ENCODE measurements at places on chromosomes 1 and 21.

DNA sequence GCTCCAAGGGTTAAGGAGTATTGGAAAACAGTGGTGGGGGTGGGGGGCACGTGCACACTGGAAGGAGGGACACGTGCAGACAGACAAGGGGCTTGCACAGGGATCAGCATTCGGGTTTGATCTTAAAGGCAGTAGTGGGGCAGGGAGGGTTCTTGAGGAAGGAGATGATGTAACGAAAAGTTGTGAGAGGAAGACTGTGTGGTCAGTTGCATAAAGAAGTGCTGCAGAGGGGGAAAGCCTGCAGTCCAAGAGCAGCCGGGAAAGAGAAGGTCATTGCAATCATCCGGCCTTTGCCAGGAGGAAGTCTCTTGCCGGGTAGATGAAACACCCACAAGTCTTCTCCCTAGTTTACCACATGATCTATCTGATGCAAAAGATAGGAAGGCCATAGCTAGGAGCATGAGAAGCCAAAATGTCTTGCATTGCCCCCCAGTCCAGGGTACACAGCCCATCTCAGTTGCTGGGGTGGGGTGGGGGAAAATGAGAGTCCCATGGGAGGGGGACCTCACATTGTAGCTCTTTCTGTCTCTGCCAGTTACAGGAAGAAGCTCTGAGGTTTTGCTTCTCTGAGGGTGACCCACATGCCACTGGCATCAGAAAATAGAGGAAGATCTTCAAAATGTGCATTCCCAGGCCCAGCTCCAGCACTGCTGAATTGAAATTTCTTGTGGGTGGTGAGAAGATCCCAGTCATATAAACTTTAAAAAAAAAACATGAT lies 202.5 kb upstream of the RAB4A start:
- no peak for DNase-seq

DNA sequence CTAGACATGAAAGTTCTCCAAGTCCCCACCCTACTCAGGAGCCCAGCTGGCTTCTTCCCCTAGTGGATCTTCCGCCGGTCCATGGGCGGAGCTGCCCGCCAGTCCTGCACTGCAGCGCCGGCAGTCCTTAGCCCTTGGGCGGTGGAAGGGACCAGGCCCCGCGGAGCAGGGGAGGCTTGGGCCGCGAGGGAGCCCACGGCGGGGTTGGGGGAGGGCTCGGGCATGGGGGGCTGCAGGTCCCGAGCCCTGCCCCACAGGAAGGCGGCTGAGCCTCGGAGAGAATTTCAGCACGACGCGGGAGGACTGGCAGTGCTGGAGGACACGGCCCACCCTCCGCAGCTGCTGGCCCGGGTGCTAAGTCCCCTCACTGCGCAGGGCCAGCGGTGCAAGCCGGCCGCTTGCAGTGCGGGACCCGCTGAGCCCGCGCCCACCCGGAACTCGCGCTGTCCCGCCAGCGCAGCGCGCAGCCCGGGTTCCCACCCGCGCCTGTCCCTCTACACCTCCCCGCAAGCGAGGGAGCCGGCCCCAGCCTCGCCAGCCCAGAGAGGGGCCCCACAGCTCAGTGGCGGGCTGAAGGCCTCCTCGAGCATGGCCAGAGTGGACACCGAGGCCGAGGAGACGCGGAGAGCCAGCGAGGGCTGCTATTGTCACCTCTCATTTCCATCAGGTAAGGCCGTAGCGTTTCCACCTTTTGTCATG lies 1398.6 kb downstream of the MRPL39 start:
- DNase-seq = no peak

GRCh38 chr1:44605914-44606615 lies 68.2 kb downstream of the TMEM53 start:
- no peak for DNase-seq

GRCh38 chr1:199619223-199619622 lies 408.3 kb upstream of the NR5A2 start:
- DNase-seq = no peak

GRCh38 chr1:159077120-159077961 lies 775 bp upstream of the AIM2 start:
- DNase-seq = no peak

DNA sequence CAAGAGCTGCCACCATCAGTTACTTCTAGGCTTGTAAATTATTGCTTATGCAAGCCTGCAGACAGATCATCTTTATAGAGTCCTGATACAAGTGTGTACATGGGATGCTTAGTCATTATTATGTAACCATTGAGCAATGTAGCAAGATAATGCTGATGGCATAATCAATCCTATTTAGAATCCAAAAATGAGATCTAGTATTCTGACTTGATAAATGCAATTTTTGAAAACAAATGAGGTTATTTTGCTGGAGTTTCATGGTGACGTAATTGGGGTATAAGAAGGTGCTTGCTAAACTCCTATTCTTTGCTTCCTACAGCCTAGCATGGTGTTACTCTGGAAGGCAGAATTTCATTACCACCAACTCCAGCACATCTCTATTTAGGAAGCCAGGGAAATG lies 801.7 kb upstream of the PRMT6 start:
- DNase-seq = no peak

DNA sequence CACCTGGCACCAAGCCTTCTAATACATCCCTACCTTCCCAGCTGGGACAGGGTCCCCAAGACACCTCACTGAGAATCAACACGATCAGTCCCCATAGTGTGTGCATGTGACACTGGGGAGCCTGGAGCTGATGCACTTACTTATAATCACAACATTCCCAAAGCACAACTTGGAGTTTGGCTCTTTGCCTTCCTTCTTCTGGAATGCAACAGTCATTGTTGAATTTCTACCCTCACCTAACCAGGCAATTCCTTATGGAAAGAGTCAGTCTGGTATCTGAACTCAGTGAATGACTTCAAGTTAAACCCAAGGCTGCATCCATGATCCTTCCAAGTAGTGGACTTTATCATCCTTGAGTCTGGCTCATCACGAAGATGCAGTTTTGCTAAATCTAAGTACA lies 86.1 kb downstream of the DSCAM start:
- no peak for DNase-seq

DNA sequence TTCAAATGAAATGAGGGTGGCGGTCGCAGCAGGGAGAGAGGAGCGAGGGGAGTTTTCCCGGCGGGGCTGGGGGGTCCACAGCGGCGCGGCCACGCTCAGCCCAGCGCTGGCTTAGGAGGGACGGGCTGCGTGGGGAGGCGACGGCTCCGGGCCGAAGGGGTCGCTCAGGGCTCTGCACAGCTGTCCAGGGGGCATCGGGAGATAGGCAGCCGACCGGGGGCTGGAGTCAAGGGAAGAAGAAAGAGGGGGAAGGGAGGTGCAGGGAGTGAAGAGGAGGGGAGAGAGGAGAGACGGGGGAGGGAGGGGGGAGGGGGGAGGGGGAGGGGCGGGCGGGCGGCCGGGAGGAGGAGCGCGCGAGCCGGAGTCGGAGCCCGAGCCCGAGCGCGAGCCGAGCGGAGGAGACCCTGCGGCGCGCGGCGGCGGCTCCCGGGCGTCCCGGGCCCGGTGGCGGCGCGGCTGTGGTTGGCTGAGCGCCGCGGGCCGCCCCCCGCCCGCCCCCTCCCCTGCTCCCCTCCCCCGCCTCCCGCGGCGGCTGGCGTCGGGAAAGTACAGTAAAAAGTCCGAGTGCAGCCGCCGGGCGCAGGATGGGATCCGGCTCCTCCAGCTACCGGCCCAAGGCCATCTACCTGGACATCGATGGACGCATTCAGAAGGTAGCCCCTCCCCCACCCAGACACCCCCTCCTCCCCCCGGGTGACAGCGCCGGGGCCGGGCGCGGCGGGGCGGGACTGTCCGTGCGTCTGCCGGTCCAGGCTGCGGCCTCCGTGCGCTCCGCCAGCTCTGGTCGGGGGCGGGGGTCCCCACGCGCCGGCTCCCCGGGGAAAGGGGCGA lies at the start of gene PDE9A:
PDE9A (plus strand) TSS at position 391 of the 831 bp plus-strand sequence; CDS start at position 585, 194 bp downstream.
- no peak for DNase-seq

DNA sequence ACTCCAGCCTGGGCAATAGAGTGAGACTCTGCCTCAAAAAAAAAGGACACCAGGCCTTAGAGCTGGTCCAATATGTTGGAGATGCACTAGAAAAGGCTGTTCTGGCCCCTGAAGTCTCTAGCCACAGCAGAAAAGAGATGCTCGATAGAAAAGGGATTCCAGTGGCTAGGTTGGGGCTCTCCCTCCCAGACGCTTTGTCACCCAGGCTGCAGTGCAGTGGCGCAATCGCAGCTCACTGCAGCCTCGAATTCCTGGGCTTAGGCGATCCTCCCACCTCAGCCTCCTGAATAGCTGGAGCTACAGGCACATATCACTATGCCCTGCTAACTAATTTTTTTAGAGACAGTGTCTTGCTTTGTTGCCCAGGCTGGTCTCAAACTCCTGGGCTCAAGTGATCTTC lies 18.2 kb downstream of the PDZK1 start:
- DNase-seq = no peak

DNA sequence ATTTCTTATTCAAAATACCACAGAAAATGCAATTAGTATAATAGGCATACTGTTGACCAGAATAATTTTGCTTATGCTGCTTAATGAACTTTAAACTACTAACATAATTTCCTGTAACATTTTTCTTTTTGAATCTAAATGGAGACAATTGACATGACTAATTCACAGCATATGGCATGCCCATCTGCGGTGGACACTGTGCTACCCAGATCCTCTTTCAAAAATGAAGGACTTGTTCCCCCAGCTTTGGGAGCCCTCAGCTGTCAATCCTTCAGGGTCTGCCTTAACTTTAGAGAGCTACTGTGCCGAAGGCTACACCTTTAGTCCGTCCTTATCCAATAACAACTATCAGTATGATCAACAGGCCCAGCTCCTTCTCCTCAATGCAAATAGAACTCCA lies 789.0 kb downstream of the PLA2G4A start:
- DNase-seq = no peak

GRCh38 chr21:28235169-28235895 lies 757.3 kb downstream of the LTN1 start:
- DNase-seq = no peak

DNA sequence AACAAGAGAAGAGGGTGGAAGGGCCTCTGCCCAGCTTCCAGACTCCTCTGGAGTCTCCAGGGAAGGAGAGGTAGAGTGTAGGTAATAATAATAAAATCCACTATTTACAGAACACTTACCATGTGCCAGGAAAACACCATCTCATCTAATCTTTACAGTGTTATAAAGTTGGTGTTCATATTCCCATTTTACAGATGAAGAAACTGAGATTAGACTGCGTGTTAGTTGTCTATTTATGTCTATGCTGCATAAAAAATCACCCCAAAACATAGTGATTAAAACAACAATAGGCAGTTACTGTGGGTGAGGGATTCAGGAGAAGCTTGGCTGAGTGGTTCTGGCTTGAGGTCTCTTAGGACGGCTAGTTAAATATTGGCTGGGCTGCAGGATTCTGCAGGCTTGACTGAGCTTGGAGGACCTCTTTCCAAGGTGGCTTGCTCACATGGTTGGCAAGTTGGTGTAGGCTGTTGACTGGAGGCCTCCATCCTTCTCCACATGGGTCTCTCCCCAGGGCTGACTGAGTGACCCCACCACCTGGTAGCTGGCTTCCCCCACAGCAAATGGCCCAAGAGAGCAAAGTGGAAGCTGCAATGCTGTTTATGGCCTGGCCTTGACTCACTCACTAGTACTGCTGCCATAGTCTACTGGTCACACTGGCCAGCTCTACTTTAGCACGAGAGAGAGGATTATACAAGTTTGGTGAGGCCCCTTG lies 6.5 kb upstream of the ALX3 start:
- DNase-seq = no peak

- DNase-seq = no peak
Measured at GRCh38 chr1:50106095-50106761, 2.5 kb upstream of the ELAVL4 start.

GRCh38 chr1:14328685-14329084 lies 269.8 kb upstream of the KAZN start:
- no peak for DNase-seq

- no peak for DNase-seq
Measured at GRCh38 chr1:248792342-248792741, 33.4 kb downstream of the SH3BP5L start.

- no peak for DNase-seq
Measured at GRCh38 chr21:22128671-22129070, 1130.5 kb downstream of the NCAM2 start.

DNA sequence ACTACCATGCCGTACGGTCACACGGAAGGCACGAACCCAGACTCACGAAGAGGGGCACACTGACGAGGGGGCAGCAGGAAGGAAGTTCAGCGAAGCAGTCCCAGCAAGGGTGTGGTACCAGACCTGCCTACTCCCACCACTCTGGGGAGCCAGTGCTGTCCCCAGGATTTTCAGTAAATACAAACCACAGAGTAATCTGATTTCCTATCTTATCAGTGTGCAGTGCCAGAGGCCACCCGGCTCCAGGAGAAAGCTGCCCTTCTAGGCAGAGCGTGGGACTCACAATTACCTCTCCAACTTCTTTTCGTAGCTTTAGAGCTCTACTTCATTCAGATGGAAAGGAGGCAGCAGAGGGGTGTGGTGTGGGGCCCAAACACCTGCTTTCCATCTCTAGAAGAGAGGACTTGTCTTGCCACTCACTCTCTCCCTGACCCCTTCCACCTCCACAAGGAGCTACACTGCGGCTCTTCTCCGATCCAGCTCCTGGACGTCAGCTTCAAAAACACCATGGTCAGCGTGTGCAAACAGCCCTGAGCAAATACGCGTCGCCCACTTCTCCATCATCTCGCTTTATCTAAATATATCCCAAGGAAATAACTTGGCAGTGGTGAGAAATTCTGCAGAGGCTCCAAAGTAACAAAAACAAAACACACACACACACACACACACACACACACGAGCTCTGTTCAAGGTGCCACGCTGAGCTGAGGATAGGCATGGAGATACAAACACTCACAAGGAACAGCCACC lies 98.5 kb downstream of the MRPL37 start:
- no peak for DNase-seq

DNA sequence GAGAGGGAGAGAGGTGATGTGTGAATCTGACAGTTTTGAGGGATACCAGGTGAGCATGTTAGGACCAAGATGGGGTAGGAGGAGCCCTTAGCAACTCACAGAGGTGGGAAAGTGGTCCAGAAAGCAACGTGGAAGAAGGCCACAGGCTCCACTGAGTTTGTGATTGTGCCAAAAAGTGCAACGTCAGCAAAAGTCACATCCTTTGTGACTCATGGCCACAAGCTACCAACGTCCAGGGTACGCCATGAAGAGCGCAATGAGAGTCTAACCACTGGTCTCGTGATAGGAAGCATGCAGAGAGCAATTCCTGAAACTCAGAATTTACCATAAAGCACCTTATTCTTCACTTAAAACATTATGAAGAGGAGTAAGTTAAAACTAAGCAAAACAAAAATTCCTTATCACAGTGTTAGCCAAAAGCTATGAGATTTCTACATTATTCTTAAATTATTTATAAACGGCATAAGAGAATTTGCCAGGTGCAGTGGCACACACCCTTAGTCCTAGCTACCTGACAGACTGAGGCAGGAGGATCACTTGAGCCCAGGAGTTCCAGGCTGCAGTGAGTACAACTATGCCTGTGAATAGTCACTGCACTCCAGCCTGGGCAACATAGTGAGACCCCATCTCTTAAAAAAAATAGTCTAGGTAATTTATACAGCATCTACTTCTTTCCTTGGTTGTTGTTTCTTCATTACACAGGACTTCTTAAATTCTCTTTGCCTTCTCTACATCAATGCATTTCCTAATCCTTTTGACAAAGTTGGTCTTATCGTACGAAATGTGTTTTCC lies 55.2 kb downstream of the COLGALT2 start:
- no peak for DNase-seq
